ENCODE measurements at places on chromosomes 7 and 10. TPM values are rescaled to one million over a fixed set of nuclear protein-coding genes. Genes with fewer than 3 reads are reported as not detected.

FAM237B gene
- total RNA-seq: not detected

CDNF gene
- total RNA-seq: not detected

EBLN1 gene
- total RNA-seq: not detected

GRID2IP gene
- not detected for total RNA-seq
